LoVo (cell line): ENCODE measurements at places on chromosomes 3 and 15.

- no peak for DNase-seq
Observed at GRCh38 chr3:14991818-14992612, 44.6 kb downstream of the NR2C2 start.

- no peak for DNase-seq
Observed at GRCh38 chr3:153313302-153313965, 151.4 kb downstream of the RAP2B start.

DNA sequence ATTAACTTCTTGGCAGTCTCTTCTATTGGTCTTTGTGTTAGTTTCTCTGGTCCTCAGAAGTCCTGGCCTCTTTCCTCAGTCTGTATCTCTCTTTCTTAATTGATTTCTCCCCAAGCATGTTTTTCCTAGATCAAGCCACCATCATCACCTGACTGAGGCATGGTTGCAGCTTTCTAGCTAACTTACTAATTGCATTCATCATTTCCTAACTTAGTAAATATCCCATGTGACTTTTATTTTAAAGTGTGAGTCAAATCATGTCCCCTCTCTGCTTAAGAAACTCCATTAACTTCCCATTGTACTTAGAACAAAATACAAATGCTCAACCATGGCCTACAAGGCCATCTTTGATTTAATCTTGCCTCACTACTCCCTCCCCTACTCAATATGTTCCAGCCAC lies 135.4 kb upstream of the FRMD4B start:
- DNase-seq, result no peak

DNA sequence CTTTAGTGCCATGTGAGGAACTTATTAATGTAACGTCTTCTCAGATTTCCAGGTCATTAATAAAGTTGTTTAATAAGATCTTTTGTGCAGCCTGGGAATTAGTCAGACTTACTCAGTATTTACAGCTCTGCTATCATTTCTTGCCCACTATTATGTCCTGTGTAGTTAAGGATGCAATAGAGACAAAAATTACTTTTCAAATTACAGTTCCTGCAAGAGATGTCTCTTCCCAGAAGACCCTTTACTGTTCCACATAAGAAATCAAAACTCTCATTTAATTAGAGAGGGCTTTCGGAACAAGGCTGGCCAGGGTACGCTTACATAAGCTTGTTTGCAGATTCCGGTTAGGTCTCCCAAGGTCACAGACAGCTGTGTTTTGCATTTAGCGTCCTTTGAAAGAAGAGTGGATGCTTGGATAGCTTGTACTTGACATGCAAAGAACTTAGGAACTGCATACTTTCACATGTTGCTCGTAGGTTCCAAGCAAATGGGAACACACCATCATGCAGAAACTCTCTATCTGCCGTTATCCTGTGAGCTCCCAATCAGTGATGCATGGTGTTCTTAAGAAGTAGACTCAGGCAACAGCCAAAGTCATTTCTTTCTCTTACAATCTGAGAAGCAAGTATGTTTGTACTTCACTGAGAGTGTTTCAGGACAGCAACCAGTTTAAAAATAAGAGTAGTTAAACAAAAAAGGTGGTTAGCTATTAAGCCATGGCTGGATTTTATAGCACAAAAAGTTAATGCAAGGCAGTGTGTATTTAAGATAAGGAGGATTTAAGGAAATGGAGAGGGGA lies 37.4 kb downstream of the FILIP1L start:
- DNase-seq, result no peak

DNA sequence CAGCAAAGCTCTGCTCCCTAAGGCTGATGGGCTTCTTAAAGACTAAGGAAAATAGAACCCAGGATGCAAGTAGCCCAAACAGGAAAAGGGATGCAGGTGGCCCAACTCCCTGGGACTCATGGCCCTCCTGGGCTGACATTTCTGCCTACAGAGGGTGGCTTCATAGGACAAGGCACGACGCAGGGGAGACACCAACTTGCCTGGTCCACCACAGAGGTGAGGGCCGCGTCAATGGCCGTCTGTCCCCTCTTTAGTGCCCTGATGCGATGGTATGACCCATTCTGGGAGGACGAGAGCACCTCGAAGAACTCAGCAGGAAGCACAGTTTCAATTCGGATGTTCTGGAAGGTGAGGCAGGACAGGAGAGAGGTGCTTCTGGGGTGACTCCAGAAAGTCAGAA lies 44.0 kb downstream of the NUP210 start:
- DNase-seq, result no peak

DNA sequence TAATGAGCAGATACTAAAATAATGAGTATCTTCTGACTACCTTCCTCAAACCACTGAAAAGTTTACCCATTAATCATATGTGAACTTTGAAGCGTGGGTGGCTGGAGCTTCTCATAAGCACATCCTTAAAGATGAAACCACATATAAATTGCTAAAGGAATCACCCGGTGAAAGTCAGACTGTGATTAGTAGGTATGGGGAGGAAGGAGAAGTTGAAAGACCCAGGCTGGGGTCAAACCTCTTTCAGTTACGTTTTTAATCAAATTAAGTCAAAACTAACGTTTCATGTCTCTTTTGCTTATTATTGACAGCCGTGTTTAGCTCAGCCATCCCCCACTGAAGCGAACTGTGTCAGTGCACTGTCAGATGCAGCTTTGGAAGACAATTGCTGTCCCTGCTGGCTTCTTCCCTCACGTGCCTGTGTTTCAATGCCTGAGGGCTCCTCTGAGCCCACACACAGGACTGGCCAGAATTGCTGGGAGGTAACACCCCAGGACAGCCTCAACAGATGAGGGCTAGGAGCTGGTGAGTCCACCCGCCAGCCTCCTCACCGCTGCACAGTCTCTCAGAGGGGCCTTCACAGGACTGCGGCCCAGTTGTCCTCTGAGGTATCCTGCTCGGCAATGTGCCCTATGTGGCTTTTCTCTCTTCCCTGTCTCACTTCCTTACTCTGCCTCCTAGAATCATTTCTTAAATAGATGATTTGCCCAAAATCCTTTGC lies 29.3 kb upstream of the SH3BP5 start:
- no peak for DNase-seq

GRCh38 chr3:104717828-104718196 lies 648.9 kb upstream of the ALCAM start:
- no peak for DNase-seq

DNA sequence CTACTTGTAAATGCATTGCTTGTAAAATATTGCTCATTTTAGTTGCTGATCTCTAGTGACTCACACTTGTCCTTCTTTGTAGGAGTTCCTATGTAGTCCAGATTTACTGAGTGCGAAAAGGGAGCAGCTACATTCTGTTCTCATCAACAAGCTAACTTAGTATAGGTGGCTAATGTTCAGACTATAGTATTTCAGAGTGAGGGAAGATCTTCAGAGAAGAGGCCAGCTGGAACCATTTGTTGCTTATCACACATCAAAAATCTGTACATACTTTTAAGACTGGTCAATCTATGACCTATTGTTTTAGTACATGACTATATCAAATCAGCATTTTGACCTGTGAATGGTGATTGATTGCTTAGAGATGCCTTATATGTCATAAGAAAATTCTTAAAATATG lies 71.3 kb upstream of the THSD4 start:
- no peak for DNase-seq

DNA sequence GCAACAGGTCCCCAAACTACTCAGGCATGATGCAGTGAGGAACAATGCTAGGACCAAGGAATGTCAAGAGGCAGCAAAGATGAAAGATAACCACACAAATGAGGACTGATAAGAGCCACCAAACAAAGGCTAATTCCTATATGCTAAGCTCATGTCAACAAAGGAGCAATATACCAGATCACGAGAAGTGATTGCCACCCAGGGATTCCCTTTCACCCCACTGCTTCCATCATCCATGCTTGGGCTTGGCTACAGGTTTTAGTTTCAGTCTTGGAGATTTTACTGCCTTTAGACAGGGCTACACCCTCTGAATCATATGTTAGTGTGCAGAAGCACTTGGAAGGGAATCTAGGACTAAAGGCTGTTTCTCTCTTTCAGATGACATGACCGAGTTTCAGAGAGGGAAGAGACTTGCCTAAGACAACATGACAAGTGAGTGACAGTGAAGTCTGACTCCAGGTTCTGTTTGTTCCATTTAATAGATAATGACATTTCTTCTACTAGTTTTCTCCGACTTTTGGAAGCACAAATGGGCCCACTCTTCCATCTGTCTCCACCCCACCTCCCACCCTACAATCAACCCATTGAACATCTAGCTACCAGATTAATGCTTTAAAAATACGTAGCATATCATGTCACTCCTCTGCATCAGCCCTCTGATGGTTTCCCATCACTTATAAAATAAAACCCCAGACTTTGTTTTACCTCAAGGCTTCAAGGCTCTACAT lies 173.5 kb upstream of the LRRN1 start:
- DNase-seq, result no peak

- DNase-seq, result no peak
Observed at GRCh38 chr3:44414517-44415090, 62.9 kb downstream of the ZNF445 start.

- no peak for DNase-seq
Observed at GRCh38 chr3:112734171-112734570, 93.2 kb upstream of the CCDC80 start.

GRCh38 chr3:32004113-32004765 lies 22.7 kb downstream of the ZNF860 start:
- no peak for DNase-seq

DNA sequence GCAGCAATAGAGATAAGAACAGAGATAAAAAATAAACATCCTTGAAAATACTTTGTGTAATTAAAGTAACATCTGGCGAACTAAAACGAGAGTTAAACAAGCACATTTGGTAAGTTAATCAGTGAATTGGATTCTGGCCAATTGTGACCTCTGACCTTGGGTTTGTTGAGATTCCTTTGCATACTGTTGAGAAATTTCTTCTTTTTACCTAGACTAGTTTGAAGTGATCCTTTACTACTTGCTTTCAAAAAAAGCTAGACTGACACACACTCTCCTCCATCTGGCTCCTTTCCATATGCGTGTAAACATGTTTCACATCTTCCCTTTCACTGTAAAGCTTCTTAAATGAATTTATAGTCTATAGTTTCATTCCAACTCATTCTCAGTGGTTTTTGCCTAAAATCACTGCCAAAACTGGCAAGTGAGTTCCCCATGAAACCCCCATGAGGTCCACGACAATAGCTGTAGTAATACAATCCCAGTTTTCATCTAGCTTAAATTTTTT lies 17.3 kb upstream of the GBE1 start:
- no peak for DNase-seq

- DNase-seq, result peak; percentile 11
Observed at GRCh38 chr3:164897342-164897741, 181.0 kb downstream of the SI start.

- DNase-seq, result peak; percentile 54
Observed at GRCh38 chr3:194321693-194322640, 29.2 kb downstream of the CPN2 start.

DNA sequence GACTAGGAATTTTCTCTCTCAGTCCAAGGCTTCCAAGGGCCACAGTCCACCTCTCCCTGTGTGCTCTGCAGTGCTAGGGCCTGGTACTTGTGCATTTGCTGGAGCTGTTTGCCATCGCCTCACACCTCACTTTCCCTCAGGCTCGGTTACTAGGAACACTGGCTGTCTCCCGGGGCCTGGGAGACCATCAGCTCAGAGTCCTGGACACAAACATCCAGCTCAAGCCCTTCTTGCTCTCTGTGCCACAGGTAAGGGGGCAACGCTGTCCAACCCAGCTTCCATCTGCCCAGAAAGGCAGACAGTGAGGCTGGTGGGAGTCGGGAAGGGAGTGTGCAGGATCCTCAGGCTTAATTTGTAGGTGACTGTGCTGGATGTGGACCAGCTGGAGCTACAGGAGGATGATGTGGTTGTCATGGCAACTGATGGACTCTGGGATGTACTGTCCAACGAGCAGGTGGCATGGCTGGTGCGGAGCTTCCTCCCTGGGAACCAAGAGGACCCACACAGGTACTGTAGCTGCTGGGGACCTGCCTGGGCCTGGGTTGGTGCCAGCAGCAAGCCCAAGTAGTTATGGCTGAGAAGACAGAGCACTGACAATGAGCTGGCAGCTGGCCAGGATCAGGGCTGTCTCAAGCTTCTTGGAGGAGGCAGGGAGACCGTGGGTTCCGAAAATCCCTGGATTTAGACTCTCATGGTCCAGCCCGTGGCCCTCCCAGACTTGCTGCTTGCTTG lies 3.4 kb downstream of the PPM1M start:
- no peak for DNase-seq

DNA sequence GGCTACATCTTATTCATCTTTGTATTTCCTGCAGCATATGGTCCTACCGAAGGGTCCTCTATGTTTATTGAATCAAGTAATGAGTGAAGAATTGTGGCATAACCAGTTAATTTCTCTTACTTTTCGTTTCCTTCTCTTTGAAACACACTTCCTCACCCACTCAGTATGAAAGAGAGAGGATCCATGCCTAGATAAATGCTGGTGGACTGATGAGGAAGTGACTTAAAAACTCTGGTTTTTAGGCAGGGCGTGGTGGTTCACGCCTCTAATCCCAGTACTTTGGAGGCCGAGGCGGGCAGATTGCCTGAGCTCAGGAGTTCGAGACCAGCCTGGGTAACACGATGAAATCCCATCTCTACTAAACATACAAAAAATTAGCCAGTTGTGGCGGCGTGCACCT lies 2.2 kb upstream of the MB21D2 start:
- DNase-seq, result no peak
